ENCODE measurements at places on chromosomes 11 and 22.

- DNase-seq: no peak
Measured at GRCh38 chr11:106950067-106950491, 68.2 kb downstream of the GUCY1A2 start.

GRCh38 chr11:72831521-72832300 lies 17.5 kb downstream of the ATG16L2 start:
- no peak for DNase-seq

- no peak for DNase-seq
Measured at GRCh38 chr11:113991170-113991569, 16.3 kb downstream of the HTR3A start.

DNA sequence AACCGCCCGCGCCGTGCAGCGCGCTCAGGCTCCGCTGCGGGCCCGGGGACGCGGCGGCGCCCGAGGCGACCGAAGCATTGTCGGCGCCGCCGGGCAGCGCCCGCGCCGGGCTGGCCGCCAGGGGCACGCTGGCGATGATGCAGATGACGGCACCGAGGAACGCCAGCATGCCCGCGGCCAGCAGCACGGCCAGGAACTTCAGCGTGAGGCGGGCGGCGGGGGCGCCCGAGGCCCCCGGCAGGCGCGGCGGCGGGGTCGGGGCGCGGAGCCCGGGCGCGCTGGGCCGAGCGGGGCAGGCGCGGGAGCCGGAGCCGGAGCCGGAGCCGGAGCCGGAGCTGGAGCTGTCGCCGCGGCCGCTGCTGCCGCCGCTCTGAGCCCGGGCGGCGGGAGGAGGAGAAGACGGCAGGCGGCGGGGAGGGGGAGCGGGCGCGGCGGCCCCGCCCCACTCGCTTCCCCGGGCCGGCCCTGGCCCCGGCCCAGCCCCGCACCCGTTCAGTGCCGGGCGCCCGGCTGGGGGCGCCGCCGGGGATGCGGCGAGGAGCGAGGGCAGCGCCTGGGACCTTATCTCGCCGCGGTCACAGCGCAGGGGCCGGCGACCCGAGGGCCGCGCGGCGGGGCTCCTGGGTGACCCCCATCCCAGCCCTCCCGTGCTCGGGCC lies at the start of gene NPTXR:
TSS of gene NPTXR (minus strand) at position 372 of the 658 bp plus-strand sequence.
- no peak for DNase-seq

Data from GM12864 (cell line).